ENCODE measurements at places on chromosomes 11 and 22.

- DNase-seq = no peak
Observed at GRCh38 chr11:96316869-96317268, 26.1 kb downstream of the MAML2 start.

- DNase-seq = no peak
Observed at GRCh38 chr22:28410050-28410816, 269.4 kb downstream of the TTC28 start.

DNA sequence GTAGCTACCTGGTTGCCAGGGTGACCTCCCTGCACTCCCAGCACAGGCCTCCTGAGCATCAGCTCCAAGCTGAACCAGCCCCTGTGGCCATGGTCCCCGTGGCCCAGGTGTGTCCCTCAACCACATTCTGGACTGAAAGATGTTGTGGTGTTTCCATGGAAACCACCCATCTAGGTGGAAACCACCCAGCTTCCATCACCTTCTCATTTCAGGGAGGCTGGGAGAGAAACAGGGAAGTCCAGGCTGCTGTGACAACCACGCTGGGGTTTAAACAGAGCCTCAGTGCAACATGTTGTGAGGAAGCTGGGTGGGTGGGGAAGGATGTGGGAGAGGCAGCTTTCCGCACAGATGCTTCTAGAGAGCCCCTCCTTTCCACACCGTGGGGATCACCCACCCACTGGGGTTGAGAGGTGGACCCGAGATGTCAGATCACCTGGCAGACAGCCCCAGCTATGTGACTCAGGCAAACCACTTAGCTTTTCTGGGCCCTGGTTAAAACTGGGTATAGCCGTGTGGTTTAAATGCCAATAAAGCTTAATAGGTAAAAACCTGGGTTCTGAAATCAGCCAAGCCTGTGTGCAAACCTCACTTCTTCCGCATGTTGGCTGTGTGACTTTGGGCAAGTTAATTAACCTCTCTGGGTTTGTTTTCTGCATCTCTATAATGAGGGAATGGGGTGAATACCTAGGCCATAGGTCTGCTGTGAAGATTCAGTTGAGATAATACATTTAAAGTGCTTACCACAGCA, 46.4 kb downstream of the CD82 start:
- no peak for DNase-seq

DNA sequence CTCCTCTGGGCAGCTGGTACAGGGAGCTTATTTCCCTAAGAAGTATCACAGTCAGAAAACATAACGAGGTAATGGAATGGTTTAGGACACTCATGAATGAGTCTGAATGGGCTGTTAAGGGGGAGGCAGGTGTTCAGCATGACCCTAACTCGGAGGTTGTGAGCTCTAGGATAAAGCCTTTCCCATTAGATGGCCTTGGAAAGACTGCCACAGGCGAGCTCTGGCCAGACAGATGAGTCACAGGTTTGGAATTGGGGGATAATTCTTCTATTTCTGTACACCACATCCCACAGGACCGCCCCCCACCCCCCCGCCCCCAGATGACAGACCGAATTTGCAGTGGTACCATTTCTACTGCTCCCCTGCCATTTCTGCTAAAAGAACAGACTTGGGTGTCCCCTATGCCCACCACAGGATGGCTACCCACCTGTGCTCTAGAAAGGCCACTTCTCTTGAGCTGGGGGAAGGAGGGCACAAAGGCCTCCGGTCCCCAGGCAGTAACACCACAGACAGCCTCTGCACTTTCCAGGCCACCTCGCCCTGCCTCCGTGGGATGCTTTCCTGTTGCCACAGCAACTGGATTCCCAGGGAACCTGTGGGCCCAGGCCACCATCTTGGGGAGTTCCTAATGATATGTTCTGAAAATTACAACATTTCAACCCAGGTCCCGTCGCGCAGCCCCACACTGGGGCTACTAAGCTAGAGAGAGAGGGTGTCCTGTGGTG, 76.7 kb downstream of the TRIM29 start:
- DNase-seq = no peak

GRCh38 chr11:97912629-97913028, 1108.1 kb upstream of the CNTN5 start:
- no peak for DNase-seq

DNA sequence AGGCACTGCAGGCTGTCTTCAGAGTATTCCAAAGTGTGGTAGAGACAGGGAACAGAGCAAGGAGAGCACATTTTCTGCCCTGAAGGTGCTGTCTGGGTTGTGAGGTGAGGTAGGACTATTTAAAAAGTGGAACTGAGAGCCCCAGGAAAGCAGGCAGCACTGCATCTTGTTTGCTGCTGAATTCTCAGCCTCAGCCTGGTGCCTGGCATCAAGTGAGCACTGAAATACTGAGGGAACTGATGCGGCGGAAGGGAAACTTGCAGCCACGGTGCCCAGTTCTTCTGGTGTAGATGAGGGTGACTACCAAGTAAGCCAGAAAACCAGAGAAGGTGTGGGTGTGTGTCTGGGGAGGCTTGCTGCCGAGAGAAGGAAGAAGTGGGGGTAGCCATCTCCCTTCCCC, 59.5 kb downstream of the TNRC6B start:
- no peak for DNase-seq
